Astrocyte of the hippocampus (primary cell): ENCODE measurements at places on chromosomes 1 and 21.
A peak's percentile ranks its signal among the peaks of the same experiment; 100 is the strongest.

GRCh38 chr21:33317145-33317544 is 7.6 kb upstream of the IFNAR1 start:
- no peak for DNase-seq

DNA sequence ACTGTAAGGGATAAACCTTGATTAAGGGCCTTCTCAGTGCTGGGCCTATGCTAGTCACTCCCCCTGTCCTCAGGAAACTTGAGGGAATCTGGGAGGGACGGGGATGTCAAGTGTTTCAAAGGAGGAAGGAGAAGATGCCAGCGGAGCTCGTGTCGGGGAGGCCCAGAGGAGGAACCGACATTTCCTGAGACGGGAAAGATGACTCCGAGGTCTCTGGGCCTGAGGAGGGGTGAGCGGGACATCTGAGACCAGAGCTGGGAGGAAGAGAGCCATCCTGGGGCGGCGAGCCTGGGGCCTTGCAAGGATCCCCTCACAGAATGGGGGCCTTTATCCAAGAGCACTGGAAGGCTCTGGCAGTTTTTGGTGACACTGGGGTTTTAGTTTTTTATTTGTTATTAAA is 10.4 kb downstream of the SLC66A1 start:
- DNase-seq, result no peak

- DNase-seq, result no peak
These were observed 37.2 kb upstream of the AIM2 start for GRCh38 chr1:159113596-159114433.

DNA sequence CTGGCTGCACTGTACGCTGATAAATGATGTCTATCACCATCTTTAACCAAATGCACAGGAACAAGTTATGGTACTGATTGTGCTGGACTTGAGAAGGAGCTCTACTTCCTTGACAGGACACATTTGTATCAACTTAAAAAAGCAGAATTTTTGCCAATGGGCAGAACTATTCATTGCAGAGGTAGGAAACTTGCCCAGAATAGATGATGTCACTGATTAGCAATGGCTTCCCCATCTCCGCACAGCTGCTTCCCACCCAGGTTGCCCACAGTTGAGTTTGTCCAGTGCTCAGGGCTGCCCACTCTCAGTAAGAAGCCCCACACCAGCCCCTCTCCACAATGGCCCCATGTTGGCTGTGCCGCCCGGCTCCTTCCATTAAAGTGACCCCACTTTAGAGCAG is 33.4 kb downstream of the CAPN2 start:
- DNase-seq, result peak; percentile 77

- DNase-seq, result no peak
These were observed 3.1 kb downstream of the FTCD start for GRCh38 chr21:46151989-46152926.

DNA sequence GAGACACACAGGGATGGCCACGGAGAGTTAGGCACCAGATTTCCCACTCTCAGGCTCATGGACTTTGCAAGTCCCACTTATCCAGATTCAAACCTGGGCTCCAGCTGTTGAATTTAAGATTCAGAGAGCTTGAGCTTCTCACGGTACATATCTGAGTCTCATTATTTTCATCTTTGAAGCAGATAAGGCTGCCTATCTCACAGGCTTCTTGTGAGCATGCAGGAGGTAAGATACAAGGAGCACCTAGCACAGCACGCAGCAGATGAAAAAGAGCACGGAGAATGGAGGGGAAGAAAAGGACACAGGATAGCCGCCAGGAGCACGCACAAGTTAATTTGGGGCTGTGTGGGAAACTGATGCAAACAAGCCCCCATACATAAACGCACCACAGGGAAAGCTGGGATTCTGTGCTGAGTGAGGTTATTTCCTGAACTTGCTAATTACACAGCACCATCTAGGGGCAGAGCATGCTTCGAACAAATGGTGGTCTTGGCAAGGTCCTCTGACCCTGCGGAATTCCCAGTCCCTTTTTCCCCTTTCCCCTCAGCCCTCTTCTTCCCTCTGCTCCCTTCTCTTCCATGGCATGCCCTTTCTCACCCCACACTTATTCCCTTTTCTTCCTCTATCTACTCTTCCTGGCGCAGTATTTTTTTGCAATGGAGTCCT is 134.7 kb upstream of the VANGL1 start:
- DNase-seq, result peak; percentile 68

DNA sequence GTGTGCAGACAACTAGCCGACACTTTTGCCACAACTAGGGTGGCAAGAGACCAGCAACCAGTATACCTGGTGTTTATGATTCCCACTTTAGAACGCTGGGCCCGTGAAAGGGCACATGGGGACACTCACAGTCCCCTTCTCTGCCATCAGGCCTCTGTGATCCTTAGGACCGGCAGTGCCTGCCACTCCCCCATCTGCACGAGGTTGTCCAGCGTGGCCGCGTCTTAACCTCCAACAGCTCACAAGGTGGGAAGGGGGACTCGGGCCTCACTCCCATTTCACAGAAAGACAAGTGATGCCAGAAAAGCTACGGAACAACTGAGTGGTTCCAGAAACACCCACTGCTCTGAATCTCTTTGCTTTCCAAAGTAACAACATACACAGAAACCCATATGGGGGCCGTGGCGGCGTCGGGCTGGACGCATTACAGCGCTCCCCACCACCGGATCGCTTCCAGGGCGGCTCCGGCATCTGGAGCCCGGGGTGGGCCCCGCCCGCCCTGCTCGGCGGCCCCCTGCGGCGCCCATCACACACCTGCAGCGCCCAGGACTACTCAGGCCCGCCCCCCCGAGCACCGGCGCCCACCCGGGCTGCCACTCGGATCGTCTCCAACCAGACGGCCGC is 1.0 kb downstream of the ZNF496 start:
- peak; percentile 12 for DNase-seq

- peak; percentile 5 for DNase-seq
These were observed at the start of gene CTSS for GRCh38 chr1:150765296-150765976. CTSS (minus strand) TSS chr1:150765778; CDS start chr1:150764763, 1,015 bp downstream.

DNA sequence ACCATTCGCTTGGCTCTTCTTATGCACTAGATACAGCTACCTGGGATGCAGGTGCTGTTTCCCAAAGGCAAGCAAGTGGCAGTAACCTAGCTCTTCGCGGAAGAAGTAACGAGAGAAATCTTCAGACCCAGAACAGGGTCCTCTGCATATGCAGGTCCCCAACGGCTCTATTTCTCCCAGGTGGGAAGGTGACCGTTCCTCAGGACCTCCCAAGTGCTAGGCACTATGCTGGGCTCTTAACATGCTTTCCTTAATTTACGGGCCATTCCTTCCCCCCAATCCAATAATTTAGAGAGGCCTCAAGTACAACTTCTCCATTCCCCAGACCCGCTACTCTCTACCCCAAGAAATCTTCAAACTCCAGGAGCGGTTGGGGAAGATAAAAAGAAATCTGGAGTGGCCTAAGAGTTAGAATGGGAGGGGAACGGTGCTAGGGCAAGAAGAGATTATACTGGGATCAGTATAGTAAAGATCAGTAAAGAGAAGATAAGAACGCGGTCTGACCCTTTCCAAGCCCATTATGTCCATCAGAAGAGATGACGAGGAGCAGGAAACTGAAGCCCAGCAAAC is 410 bp downstream of the TXNDC12 start:
- peak; percentile 7 for DNase-seq

DNA sequence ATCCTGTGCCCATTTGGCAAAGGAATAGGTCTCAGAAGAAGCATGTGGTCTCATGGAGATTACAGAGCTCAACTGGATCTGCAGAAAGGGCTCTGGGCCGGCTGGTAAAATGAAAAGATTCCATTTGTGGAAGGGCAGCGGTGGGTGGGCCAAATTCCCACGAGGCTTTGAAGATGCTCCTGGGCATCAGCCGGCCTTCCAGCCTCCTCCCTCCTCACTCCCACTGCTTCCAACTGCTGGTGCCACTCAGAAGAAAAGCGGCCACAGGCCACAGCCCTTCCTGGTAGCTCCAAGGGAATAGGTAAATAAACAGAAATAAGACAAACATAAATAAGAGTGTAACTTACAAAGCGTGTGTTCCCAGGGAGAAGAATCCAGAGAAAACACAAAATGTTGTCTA is 136.3 kb upstream of the SLC44A3 start:
- no peak for DNase-seq

GRCh38 chr1:197915862-197916499 is 1.2 kb upstream of the LHX9 start:
- DNase-seq, result peak; percentile 82

DNA sequence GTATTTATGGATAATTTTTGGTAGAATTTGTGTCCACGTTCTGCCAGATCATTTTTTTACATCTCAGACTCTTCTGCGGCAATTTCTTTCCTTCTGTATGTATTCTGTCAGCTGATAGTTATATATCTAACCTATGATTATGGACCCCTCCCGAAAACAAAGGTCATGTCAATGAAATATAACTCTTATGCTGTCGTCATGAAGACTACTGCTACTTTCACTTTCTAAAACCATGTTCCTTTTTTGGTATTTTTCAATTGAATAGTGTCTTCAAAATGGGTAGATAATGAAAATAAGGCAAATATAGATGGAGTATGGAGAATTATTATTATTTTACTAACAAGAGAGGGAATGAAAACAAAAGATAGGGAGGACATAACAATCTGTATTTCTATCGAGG is 3.2 kb downstream of the ANGPTL1 start:
- no peak for DNase-seq

- DNase-seq, result no peak
These were observed 64.4 kb downstream of the UMODL1 start for GRCh38 chr21:42135386-42136052.

- DNase-seq, result no peak
These were observed 25.0 kb upstream of the CACYBP start for GRCh38 chr1:174974711-174975119.

DNA sequence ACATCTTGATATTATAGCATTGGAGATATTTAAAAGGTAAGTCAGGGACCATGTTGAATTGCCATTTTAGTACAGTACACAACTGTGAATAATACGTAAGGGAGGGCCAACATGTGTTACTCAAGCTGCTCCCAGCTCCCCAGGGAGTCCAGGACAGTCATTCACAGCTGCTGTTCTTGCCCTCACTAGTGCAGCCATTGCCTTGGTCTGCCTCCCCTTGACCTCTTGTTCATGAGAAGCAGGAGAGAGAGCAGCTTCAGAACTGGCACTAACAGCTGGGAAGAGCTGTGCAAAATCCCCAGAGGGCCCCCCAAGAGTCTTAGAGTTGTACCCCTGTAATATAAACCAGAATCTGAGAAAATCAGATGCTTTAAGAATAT is 16.4 kb downstream of the TCEANC2 start:
- DNase-seq, result no peak

- no peak for DNase-seq
These were observed 83.8 kb downstream of the HS2ST1 start for GRCh38 chr1:86998280-86998679.

DNA sequence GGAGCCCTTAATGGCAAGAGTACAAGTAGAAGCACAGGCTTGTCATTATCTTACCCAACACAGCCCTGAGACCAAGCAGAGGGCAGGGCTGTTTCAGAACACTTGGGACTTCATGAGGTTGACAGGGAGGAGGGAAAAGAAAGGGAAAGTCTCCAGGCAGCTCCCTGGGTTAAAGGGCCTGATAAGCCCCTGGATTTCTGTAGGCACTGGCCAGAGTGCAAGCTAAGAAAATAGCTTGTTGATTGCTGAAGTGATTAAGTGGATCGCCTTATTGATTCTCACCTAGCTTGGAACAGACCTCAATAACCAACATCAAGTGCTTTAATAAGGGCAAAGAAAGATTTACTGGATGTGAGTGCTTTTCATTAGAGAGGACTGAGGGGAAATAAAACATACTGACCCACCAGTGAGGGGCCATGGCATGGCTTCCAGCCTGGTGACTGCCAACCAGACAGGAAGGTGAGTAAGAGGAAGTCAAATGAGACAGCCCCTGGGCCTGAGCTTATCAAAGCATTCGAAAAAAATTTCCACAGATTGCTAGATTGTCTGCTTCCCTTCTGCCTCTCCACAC is 121.4 kb upstream of the NFIA start:
- no peak for DNase-seq

GRCh38 chr21:43306911-43307676 is 119.8 kb downstream of the SIK1 start:
- peak; percentile 57 for DNase-seq

- DNase-seq, result peak; percentile 93
These were observed 996 bp upstream of the TMEM51 start for GRCh38 chr1:15152318-15153183.

DNA sequence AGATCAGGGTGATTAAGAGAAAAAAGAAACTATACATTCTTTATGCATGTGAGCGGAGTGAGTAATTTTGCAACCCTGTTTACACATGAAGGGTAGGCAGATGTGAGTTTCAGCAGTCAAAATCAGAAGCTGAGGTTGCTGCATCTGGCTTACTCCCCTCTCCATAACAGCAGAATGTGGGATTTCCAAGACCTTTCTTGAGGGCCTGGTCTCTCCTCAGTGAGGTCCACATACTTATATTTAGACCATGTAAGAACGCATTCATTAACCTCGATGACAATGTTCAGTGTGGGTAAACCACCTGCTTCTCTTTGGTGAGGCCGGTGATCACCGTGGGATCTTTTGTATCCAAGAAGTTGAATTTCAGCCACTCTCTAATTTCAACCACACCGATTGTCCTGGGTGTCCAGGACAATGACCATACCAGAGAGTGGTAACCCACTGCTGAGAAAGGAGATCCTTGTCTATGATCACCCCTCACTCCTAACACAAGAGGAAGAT is 18.7 kb upstream of the RAP1A start:
- no peak for DNase-seq

DNA sequence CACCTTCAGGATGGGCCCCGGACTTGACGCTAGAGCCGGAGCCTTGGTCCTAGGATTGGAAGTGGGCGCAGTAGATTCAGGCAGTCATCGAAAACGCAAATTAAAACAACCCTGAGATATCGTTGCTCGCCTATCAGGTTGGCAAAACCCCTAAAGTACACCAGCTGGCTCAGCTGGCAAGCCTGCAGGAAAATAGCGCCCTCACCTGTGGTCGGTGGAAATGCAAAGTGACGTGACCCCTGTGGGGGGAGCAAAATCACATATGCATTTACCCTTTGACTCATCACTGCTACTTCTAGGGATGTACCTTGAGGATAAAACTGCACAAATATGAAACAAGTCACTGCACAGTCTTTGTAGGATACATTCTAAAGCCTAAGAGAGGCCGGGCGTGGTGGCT is 170.3 kb upstream of the TMEM51 start:
- DNase-seq, result no peak

- no peak for DNase-seq
These were observed 8.8 kb downstream of the ETV3L start for GRCh38 chr1:157090771-157091170.

DNA sequence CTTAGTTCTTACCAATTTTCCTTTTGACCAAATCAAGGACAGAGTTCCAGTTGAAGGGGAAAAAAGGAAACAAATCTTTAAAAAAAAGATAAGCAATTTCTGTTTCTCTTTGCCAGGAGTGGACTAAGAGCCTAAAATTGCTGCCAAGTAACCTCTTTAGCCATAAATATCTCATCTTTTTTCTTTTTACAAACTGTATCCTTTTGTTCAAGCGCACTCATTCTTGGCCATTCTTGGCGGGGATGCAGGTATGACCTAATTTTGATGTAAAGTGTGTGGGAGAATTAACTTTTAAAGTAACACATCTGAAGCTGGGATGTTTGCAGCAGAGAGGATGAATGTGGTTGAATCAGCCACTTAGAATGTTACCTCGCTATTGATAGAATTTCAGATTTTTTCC is 13.4 kb upstream of the KIF1B start:
- DNase-seq, result peak; percentile 81

GRCh38 chr21:34519694-34520093 is 7.7 kb upstream of the KCNE1 start:
- DNase-seq, result no peak
